ENCODE measurements at places on chromosomes 11 and 22. TPM values are rescaled to one million over a fixed set of nuclear protein-coding genes. Genes with fewer than 3 reads are reported as not detected.

- no peaks in the 10 kb centered on the region for H3K36me3 ChIP-seq
- H3K27ac ChIP-seq = no peak overlapping the region
- H3K4me1 ChIP-seq = peaks cover 12% of the 10 kb centered on the region
- peaks cover 4% of the 10 kb centered on the region for H3K27me3 ChIP-seq
- DNase-seq = peak; percentile 32
- H3K4me3 ChIP-seq = peak overlapping the region; percentile 86
These were observed 30.0 kb upstream of the WNT11 start for GRCh38 chr11:76236092-76236999.

DNA sequence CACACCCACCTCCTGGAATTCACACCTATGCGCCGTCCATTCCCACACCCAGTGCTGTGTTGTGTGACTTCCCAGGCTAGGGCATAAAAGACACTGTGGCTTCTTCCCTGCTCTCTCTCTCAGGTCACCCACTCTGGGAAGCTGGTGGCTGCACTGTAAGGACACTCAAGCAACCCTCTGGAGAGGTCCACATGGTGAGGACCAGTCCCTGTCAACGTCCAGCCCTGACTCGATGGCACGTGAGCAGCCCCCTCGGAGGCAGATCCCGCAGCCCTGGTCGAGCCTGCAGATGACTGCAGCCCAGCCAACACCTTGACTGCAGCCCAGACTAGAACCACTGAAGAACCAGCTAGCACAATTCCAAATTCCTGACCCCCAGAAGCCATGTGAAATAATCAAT is 16.2 kb downstream of the CBX7 start:
- no peak overlapping the region for H3K4me3 ChIP-seq
- H3K27me3 ChIP-seq = no peaks in the 10 kb centered on the region
- no peak overlapping the region for H3K27ac ChIP-seq

DNA sequence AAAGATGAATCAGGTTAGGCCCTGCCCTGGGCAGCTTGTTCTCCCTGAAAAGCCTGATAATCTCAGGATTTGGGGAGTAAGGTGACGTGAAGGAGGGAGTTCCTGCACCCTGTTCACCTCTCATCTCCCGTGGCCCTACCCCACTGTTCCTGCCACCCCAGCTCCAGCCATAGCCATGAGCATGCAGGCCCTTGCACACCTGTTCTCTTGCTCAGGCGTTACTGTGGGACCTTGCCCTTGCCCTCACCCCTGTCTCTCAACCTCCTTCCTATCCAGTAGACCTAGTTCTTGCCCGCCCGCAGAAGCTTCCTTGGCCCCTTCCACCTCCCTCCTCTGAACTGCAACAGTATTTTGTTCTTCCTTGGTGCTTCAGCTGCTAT is 15.0 kb downstream of the TSKU start:
- no peak for DNase-seq
- H3K27me3 ChIP-seq = no peaks in the 10 kb centered on the region
- no peaks in the 10 kb centered on the region for H3K36me3 ChIP-seq
- H3K4me3 ChIP-seq = no peak overlapping the region
- H3K27ac ChIP-seq = no peak overlapping the region

GRCh38 chr11:61488651-61489291 is 19.8 kb upstream of the LRRC10B start:
- no peaks in the 10 kb centered on the region for H3K36me3 ChIP-seq
- H3K4me3 ChIP-seq = no peak overlapping the region
- H3K27me3 ChIP-seq = no peaks in the 10 kb centered on the region
- H3K27ac ChIP-seq = no peak overlapping the region
- DNase-seq = no peak
- peaks cover 8% of the 10 kb centered on the region for H3K4me1 ChIP-seq

DNA sequence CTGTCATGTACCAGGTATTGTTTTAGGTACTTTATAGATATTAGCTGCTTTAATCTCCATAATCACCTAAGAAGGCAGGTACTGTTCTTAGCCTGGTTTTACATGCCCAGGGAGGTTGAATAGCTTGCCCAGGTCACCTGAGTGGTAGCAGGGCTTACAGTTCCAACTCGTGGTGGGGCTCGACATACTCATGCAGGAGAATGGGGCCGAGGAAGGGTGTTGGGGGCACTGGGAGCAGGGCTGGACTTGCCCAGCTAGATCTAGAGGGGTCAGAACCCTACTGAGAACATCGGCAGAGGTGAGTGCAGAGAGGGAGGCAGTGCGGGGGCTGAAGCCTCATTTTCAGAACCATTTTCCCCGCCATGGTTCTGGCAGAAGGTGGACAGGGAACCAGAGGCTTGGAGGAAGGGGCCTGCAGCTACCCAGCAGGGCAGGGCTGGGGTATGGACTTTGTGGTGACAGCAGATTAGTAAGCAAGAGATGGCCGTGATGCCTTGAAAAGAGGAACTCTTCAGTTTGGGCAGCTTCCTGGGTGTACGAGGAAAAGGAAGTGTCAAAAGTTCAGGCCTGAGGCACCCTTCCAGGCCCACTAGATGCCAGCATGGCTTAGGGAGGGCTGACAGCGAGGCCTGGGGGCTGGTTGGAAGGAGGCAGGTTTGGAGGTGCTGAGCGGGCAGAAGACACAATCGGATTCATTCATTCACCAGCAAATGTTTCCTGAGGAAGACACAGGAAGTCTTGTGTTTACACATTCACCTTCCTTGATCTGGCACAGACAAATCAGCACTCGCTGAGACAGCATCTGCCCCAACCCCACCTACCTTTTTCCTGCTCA is 54.7 kb upstream of the LYVE1 start:
- H3K4me1 ChIP-seq = no peaks in the 10 kb centered on the region
- no peak overlapping the region for H3K4me3 ChIP-seq
- H3K27ac ChIP-seq = no peak overlapping the region
- no peaks in the 10 kb centered on the region for H3K36me3 ChIP-seq
- no peak for DNase-seq

GRCh38 chr22:36948273-36949225 is 35.1 kb downstream of the CSF2RB start:
- DNase-seq = peak; percentile 34
- no peaks in the 10 kb centered on the region for H3K4me1 ChIP-seq
- H3K4me3 ChIP-seq = no peak overlapping the region
- H3K36me3 ChIP-seq = no peaks in the 10 kb centered on the region

- H3K4me1 ChIP-seq = no peaks in the 10 kb centered on the region
- H3K36me3 ChIP-seq = no peaks in the 10 kb centered on the region
- no peak overlapping the region for H3K27ac ChIP-seq
- peak; percentile 35 for DNase-seq
These were observed 18.4 kb downstream of the FAM118B start for GRCh38 chr11:126229858-126230540.

GRCh38 chr22:46389081-46389480 is 53.6 kb downstream of the TRMU start:
- no peak overlapping the region for H3K27ac ChIP-seq
- H3K36me3 ChIP-seq = no peaks in the 10 kb centered on the region
- peaks cover 2% of the 10 kb centered on the region for H3K4me1 ChIP-seq
- DNase-seq = no peak

- H3K27ac ChIP-seq = no peak overlapping the region
- DNase-seq = no peak
- H3K4me3 ChIP-seq = no peak overlapping the region
These were observed 205.0 kb downstream of the BUD13 start for GRCh38 chr11:116567721-116568242.

DNA sequence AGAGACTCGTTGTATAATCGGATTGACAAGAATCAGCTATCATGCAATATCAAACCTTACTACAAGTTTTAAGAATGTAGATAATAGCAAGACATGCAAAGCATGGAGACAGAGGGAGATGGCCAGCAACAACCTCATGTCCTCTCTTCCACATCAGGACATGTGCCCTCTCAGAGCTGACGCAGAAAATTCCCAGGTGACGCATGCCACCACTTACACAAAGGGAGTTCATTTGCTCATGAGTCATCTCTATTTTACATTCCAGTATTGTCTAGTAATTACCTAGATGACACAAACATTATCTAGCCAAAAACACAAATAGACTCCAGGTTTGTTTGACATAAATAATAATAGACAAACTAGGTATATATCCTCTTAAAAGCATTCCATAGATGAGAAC is 38.1 kb upstream of the OPCML start:
- no peaks in the 10 kb centered on the region for H3K27me3 ChIP-seq
- H3K4me1 ChIP-seq = no peaks in the 10 kb centered on the region
- DNase-seq = no peak
- no peak overlapping the region for H3K4me3 ChIP-seq

- no peaks in the 10 kb centered on the region for H3K36me3 ChIP-seq
- H3K4me3 ChIP-seq = no peak overlapping the region
- H3K27me3 ChIP-seq = no peaks in the 10 kb centered on the region
- H3K27ac ChIP-seq = no peak overlapping the region
- H3K4me1 ChIP-seq = no peaks in the 10 kb centered on the region
These were observed 219.4 kb upstream of the RAG2 start for GRCh38 chr11:36817336-36817965.

GRCh38 chr22:45905924-45906865 is 70.8 kb downstream of the WNT7B start:
- no peaks in the 10 kb centered on the region for H3K27me3 ChIP-seq
- peaks cover 27% of the 10 kb centered on the region for H3K4me1 ChIP-seq
- DNase-seq = peak; percentile 60
- no peak overlapping the region for H3K4me3 ChIP-seq
- H3K36me3 ChIP-seq = no peaks in the 10 kb centered on the region
- no peak overlapping the region for H3K27ac ChIP-seq

DNA sequence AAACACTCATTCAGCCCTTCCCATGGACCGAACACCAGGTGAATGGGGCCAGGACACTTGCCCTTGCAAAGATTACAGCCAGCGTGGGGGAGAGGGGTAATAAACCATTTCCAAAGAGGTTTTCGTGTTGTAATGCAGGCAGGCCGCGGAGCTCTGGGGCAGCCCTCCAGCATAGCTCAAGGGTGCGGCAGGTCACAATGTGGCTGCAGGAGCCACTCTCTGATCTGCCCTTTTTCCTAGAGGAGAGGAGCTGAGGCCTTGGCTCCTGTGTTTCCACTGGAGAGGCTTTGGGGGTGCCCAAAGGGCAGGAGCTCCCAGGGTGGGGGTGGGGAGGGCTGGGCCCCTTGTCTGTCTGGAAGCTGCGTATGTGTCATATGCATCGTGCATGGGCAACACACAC is 134.2 kb upstream of the NECTIN1 start:
- H3K27me3 ChIP-seq = peaks cover 33% of the 10 kb centered on the region
- no peaks in the 10 kb centered on the region for H3K4me1 ChIP-seq
- no peak overlapping the region for H3K27ac ChIP-seq
- no peaks in the 10 kb centered on the region for H3K36me3 ChIP-seq

DNA sequence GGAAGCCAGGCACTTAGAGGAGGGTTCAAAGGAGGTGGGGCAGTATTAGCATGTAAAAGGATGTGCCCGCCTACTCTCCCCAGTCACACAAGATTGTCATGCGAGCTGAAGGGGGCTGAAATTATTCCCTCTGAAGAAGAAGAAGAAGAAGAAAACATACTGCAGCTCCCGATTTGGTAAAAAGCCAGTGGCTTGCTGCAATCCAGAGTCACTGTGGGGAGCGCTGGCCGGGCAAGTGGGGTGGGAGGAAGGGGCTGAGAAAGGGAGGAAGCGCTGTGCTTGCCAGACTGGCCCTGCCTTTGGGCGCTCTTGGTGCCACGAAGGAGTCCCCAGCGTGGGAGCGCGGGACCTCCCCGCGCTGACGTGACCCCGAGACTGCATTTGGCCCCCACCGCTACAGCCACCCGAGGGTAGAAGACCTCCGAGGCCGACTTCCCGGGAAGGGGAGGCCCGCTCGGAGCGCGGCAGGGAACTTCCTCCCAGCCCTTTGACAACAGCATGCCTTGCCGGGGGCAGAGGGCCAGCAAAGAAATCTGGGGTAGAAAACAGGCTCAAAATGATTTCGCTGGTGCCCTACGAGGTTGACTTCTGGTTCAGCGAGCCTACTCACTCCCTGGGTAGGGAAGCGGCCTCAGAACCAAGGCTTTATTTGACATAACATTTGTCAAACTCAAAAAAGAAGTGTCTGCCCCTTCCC is 906.3 kb downstream of the DLG2 start:
- no peak overlapping the region for H3K27ac ChIP-seq
- no peak for DNase-seq
- H3K4me3 ChIP-seq = peak overlapping the region; percentile 53
- H3K4me1 ChIP-seq = peaks cover 3% of the 10 kb centered on the region
- no peaks in the 10 kb centered on the region for H3K36me3 ChIP-seq

DNA sequence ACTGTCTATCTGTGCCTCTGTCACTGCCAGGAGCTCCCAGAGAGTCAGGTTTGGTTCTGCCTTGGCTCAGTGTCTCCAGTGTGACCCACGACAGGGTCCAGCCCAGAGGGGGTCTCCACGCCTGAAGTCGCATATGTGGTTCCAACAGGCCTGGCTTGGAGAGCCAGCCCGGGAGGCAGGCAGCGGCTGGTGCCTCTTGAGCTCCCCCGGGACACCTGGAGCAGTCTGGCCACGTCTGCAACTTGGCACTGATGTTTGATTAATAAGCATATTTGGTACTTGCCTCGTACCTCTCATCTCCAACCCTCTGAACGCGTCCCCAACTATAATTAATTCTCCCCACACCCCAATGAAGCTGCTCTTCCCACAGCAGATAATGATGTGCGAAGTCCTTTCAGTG is 31.7 kb upstream of the SHISAL1 start:
- no peak for DNase-seq
- peaks cover 24% of the 10 kb centered on the region for H3K27me3 ChIP-seq
- no peaks in the 10 kb centered on the region for H3K36me3 ChIP-seq
- H3K4me1 ChIP-seq = peaks cover 13% of the 10 kb centered on the region
- H3K27ac ChIP-seq = no peak overlapping the region

- no peak overlapping the region for H3K27ac ChIP-seq
- no peak overlapping the region for H3K4me3 ChIP-seq
- no peaks in the 10 kb centered on the region for H3K27me3 ChIP-seq
- no peaks in the 10 kb centered on the region for H3K36me3 ChIP-seq
- H3K4me1 ChIP-seq = peaks cover 10% of the 10 kb centered on the region
These were observed 11.2 kb upstream of the GLYATL1 start for GRCh38 chr11:58928107-58928499.

Gene CASP5
- not detected for total RNA-seq

Gene ATG2A
- 21.4 TPM for total RNA-seq

Gene CST6
- not detected for total RNA-seq

Gene JAML
- total RNA-seq = not detected

Gene ELMOD1
- 0.34 TPM for total RNA-seq

Gene OR6T1
- total RNA-seq = not detected

Gene C11orf24
- total RNA-seq = 79.8 TPM

Gene PRRG4
- 0.14 TPM for total RNA-seq

Gene MYRF
- total RNA-seq = 53.9 TPM

Gene KDM4E
- not detected for total RNA-seq

Gene BLID
- total RNA-seq = 1.2 TPM

Gene OR6A2
- 0.09 TPM for total RNA-seq

Data from astrocyte (in vitro differentiated cells and primary cell).